ENCODE measurements at places on chromosomes 1 and 21. TPM values are rescaled to one million over a fixed set of nuclear protein-coding genes. Genes with fewer than 3 reads are reported as not detected.

The LCE2A gene
- not detected for total RNA-seq

The CDK18 gene
- total RNA-seq: 7.4 TPM

The TPR gene
- total RNA-seq: 144 TPM

- no peak overlapping the region for H3K27ac ChIP-seq
- no peak overlapping the region for H3K4me3 ChIP-seq
- no peak for DNase-seq
- peaks cover 6% of the 10 kb centered on the region for H3K27me3 ChIP-seq
- H3K4me1 ChIP-seq: peaks cover 24% of the 10 kb centered on the region
Observed at GRCh38 chr1:231036416-231036815, 3.6 kb downstream of the FAM89A start.

- DNase-seq: no peak
- no peaks in the 10 kb centered on the region for H3K4me1 ChIP-seq
- H3K27me3 ChIP-seq: no peaks in the 10 kb centered on the region
- no peak overlapping the region for H3K4me3 ChIP-seq
- no peak overlapping the region for H3K27ac ChIP-seq
Observed at GRCh38 chr1:87647430-87648177, 318.9 kb downstream of the LMO4 start.

GRCh38 chr1:157181790-157182189 lies 43.6 kb upstream of the ETV3 start:
- H3K36me3 ChIP-seq: no peaks in the 10 kb centered on the region
- peaks cover 3% of the 10 kb centered on the region for H3K4me1 ChIP-seq
- H3K4me3 ChIP-seq: no peak overlapping the region
- no peak for DNase-seq

GRCh38 chr1:154755858-154756730 lies 114.0 kb downstream of the KCNN3 start:
- DNase-seq: no peak
- no peaks in the 10 kb centered on the region for H3K36me3 ChIP-seq
- peaks cover 43% of the 10 kb centered on the region for H3K4me1 ChIP-seq
- H3K4me3 ChIP-seq: no peak overlapping the region
- no peaks in the 10 kb centered on the region for H3K27me3 ChIP-seq
- H3K27ac ChIP-seq: peak overlapping the region; percentile 81

- peak overlapping the region; percentile 85 for H3K4me3 ChIP-seq
- H3K27me3 ChIP-seq: peaks cover 30% of the 10 kb centered on the region
- peaks cover 23% of the 10 kb centered on the region for H3K36me3 ChIP-seq
- peaks cover 29% of the 10 kb centered on the region for H3K4me1 ChIP-seq
- peak; percentile 47 for DNase-seq
Observed at GRCh38 chr1:50976890-50977574, 7.0 kb downstream of the CDKN2C start.

GRCh38 chr1:214520544-214521165 lies 30.7 kb downstream of the PTPN14 start:
- no peaks in the 10 kb centered on the region for H3K36me3 ChIP-seq
- H3K4me1 ChIP-seq: peaks cover 4% of the 10 kb centered on the region
- H3K27ac ChIP-seq: no peak overlapping the region

GRCh38 chr1:218297867-218298266 lies 12.8 kb downstream of the RRP15 start:
- no peaks in the 10 kb centered on the region for H3K36me3 ChIP-seq
- no peak overlapping the region for H3K27ac ChIP-seq
- peaks cover 7% of the 10 kb centered on the region for H3K4me1 ChIP-seq
- H3K4me3 ChIP-seq: no peak overlapping the region

DNA sequence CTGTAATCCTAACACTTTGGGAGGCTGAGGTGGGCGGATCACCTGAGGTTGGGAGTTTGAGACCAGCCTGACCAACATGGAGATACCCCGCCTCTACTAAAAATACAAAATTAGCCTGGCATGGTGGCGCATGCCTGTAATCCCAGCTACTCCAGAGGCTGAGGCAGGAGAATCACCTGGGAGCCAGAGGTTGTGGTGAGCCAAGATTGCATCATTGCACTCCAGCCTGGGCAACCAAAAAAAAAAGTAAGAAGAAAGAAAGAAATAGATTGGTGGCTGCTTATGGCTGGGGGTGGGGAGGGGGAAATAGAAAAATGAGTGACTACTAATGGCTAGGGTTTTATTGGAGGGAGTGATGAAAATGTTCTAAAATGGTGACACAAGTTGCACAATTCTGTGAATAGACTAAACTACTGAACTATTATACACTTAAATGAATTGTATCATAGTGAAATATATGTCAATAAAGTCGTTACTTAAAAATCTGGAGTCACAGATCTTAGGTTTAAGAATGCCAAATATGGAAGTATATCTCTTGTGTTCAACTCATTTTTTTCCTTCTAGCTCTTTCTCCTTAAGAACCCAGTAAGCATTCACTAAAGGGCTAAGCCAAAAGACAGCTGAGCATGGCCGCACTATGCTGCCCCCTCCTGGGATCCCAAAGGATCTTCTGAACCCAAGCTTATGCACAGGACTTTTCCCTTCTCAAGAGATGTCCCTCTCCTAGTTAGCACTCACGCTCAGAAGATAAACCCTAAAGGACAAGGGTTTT lies 3.2 kb upstream of the NPL start:
- no peak overlapping the region for H3K27ac ChIP-seq
- peak; percentile 36 for DNase-seq
- H3K4me3 ChIP-seq: no peak overlapping the region
- peaks cover 15% of the 10 kb centered on the region for H3K4me1 ChIP-seq
- H3K36me3 ChIP-seq: no peaks in the 10 kb centered on the region

DNA sequence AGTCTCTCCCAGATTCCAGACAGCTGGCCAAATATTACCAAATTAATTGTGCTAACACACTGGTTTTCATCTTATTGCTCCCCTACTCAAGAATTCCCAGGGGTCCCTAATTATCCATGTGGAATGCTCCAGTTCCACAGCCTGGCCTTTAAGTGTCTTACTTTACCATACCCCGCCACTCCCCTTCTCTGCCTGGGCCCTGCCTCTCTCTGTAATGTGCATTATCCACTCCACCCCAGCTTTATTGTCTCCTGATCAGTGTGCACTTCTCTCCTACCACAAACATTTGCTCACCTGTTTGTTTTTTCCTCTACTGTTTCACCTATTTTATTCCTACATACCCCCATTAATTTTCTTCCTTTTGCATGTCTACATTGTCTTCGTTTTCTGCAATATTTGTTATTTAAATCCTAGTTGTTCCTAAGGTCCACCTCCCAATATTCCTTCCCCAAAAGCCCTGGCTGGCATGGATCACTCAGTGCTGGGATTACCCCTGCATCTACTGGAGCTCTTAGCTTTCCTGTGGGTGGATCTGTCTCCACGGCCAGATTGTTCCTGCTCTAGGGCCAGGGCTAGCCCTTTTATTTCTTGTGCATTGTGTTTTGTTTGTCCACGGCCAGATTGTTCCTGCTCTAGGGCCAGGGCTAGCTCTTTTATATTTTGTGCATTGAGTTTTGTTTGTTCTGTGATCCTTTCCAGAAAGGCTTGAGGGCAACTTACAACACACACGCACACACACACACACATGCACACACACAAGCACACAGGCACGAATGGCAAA lies 33.4 kb upstream of the ATP1B1 start:
- DNase-seq: no peak
- H3K27ac ChIP-seq: no peak overlapping the region
